Progenitor cell of endocrine pancreas (in vitro differentiated cells): ENCODE measurements at places on chromosomes 11 and 22. TPM values are rescaled to one million over a fixed set of nuclear protein-coding genes. Genes with fewer than 3 reads are reported as not detected.

PLAAT4 gene
- total RNA-seq, result 0.42 TPM in 1 of 2 replicates, not detected in the other

OR6T1 gene
- total RNA-seq, result not detected in 2 replicates

CYP2D6 gene
- 8.0 and 10.3 TPM in 2 replicates for total RNA-seq

TRPT1 gene
- 52.0 and 53.9 TPM in 2 replicates for total RNA-seq

KRTAP5-11 gene
- not detected in 2 replicates for total RNA-seq

DNA sequence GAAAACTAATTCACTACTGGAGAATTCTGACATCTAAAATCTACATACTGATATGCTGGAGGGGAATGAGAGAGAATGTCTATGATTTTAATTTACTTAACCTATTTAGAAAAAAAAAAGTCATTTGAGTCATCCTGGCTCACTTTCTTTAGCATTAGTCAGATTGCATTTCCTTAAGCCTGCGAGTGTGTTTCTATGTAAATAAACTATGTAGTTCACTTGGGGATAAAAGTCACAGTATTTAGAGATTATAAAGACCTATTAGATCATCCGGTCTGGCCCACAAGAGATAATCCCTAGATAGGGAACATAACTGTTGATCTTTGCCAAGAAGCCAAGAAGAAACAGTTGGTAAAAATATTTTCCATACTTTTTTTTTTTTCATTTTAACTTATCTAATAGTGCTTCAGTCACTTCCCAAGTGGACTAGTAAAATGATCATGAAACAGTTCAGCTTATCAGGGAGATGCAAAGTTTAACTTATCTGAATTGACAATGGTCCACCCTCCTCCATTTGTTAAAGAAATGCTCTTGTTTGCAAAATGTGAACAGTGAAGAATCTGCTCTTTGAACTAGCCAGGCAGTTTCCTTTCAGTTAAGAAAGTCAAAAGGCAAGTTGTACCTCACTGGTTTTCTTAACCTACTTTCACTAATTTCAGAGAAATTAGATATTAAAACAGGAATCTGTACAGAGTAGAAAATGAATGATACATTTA lies 21.2 kb upstream of the BLID start:
- no peak overlapping the region for H3K27ac ChIP-seq
- no peak overlapping the region for H3K4me3 ChIP-seq
- DNase-seq, result no peak
- no peaks in the 10 kb centered on the region for H3K27me3 ChIP-seq
- H3K4me1 ChIP-seq, result peaks cover 32% of the 10 kb centered on the region
- no peaks in the 10 kb centered on the region for H3K36me3 ChIP-seq

GRCh38 chr11:32318071-32319055 lies 117.0 kb downstream of the WT1 start:
- H3K36me3 ChIP-seq, result no peaks in the 10 kb centered on the region
- no peaks in the 10 kb centered on the region for H3K4me1 ChIP-seq
- H3K4me3 ChIP-seq, result no peak overlapping the region

GRCh38 chr11:35937700-35938099 lies 6.2 kb upstream of the LDLRAD3 start:
- peaks cover 15% of the 10 kb centered on the region for H3K27me3 ChIP-seq
- H3K4me1 ChIP-seq, result peaks cover 4% of the 10 kb centered on the region
- H3K27ac ChIP-seq, result peak overlapping the region; percentile 78
- no peak overlapping the region for H3K4me3 ChIP-seq
- no peak for DNase-seq

DNA sequence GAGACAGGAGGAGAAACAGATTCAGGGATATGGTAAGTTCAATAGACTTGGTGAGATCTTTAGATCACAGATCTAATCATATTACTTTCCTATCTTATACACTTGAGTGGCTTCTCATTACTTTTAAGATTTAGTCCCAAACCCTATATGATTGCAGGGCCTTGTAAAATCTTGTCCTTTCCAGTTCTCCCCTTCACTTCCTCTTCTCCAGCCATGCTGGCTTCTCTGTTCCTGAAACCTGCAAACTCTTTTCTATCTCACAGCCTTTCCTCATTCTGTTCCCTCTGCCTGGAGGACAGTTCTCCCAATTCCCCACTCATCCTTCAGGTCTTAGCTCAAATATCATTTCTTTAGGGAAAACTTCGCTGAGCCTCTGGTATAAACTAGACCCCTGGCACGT lies 65.9 kb upstream of the BIRC3 start:
- H3K27me3 ChIP-seq, result no peaks in the 10 kb centered on the region
- peaks cover 19% of the 10 kb centered on the region for H3K4me1 ChIP-seq
- DNase-seq, result no peak
- H3K36me3 ChIP-seq, result no peaks in the 10 kb centered on the region

- H3K4me1 ChIP-seq, result peaks cover 4% of the 10 kb centered on the region
- no peaks in the 10 kb centered on the region for H3K27me3 ChIP-seq
- no peak overlapping the region for H3K4me3 ChIP-seq
- no peak overlapping the region for H3K27ac ChIP-seq
- no peak for DNase-seq
- peaks cover 8% of the 10 kb centered on the region for H3K36me3 ChIP-seq
Measured at GRCh38 chr11:1499261-1499890, 12.8 kb upstream of the MOB2 start.

DNA sequence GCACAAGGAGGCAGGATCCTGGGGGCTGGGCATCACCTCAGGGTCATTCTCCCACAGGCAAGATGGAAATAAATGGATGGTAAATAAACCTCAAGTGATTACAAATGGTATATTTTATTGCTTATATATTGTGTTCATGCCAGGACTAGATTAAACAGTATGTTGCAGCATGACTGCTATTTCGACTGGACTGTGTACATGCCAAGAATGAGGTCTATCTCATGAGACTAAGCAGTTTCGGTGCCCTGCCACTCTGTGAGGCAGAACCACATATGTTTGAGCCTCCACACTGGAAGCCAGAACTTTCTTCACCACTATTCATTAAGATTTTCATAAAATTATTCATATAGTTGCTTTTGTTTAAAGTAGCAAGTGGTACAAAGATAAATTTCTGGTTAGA lies 140.2 kb downstream of the DDX10 start:
- peaks cover 5% of the 10 kb centered on the region for H3K4me1 ChIP-seq
- no peak overlapping the region for H3K4me3 ChIP-seq
- no peak overlapping the region for H3K27ac ChIP-seq
- no peaks in the 10 kb centered on the region for H3K36me3 ChIP-seq
- DNase-seq, result no peak

DNA sequence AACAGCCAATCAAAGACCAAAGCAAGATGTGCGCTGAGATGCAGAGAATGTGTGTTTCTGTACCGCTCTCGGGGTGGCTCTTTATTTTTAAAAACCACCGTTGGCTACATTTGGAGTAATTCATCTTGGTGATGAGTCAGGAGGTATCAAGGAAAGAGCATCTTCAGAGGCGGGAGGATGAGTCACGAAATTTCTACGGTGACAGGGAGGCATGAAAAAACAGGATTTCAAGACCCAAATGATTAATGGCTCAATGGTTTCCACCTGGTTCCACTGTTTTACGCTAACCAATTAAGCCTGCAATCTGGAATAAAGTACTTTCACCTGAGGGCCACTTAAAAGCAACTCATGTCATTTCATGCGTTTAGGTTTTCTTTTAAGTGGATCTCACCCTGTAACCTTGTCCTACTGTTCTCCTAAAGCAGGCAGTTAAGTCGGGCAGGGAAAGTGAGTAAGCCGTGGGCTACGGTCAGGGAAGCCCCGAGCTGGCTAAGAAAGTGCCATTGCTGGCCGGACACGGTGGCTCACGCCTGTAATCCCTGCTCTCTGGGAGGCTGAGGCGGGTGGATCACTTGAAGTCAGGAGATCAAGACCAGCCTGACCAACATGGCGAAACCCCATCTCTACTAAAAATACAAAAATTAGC lies 74.6 kb downstream of the CELSR1 start:
- no peak for DNase-seq
- H3K36me3 ChIP-seq, result peaks cover 17% of the 10 kb centered on the region
- peaks cover 4% of the 10 kb centered on the region for H3K27me3 ChIP-seq
- no peak overlapping the region for H3K27ac ChIP-seq
- no peak overlapping the region for H3K4me3 ChIP-seq

- H3K36me3 ChIP-seq, result no peaks in the 10 kb centered on the region
- no peak overlapping the region for H3K4me3 ChIP-seq
- no peaks in the 10 kb centered on the region for H3K4me1 ChIP-seq
- H3K27ac ChIP-seq, result no peak overlapping the region
Measured at GRCh38 chr11:83292709-83293456, 6.7 kb upstream of the CCDC90B start.

DNA sequence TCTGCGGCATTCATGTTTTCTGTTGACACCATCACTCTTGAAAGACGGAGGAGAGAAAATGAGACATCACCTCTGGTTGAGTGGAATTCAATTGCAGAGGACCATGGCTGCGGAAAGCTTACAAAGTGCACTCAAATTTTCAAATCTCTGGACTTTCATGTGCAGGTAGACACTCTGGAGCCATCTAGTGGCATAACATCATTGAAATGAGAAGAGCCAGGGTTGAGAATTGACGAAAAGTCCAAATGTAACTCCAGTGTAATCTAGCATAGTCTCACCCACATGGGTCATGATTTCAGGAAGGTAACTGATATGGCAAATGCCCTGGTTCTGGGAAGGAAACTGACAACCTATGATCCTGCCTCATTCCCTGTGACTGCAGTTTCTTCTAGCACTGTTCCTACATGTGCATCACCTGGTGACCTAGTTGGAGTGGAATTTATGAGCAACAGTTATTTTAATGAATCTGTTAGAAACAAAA lies 687.8 kb downstream of the KCNA4 start:
- H3K27ac ChIP-seq, result no peak overlapping the region
- peaks cover 26% of the 10 kb centered on the region for H3K4me1 ChIP-seq
- H3K4me3 ChIP-seq, result no peak overlapping the region

GRCh38 chr11:97092823-97093222 lies 703.0 kb downstream of the JRKL start:
- H3K27me3 ChIP-seq, result peaks cover 14% of the 10 kb centered on the region
- no peak overlapping the region for H3K27ac ChIP-seq
- H3K4me3 ChIP-seq, result no peak overlapping the region
- H3K36me3 ChIP-seq, result no peaks in the 10 kb centered on the region
- DNase-seq, result no peak

GRCh38 chr22:46288846-46289243 lies 7.8 kb upstream of the GTSE1 start:
- no peak overlapping the region for H3K4me3 ChIP-seq
- no peaks in the 10 kb centered on the region for H3K4me1 ChIP-seq
- no peak overlapping the region for H3K27ac ChIP-seq
- DNase-seq, result no peak

- H3K4me3 ChIP-seq, result no peak overlapping the region
- peaks cover 2% of the 10 kb centered on the region for H3K4me1 ChIP-seq
- H3K27me3 ChIP-seq, result no peaks in the 10 kb centered on the region
- H3K36me3 ChIP-seq, result peaks cover 14% of the 10 kb centered on the region
- DNase-seq, result no peak
- no peak overlapping the region for H3K27ac ChIP-seq
Measured at GRCh38 chr11:95863486-95864140, 60.3 kb downstream of the MTMR2 start.

DNA sequence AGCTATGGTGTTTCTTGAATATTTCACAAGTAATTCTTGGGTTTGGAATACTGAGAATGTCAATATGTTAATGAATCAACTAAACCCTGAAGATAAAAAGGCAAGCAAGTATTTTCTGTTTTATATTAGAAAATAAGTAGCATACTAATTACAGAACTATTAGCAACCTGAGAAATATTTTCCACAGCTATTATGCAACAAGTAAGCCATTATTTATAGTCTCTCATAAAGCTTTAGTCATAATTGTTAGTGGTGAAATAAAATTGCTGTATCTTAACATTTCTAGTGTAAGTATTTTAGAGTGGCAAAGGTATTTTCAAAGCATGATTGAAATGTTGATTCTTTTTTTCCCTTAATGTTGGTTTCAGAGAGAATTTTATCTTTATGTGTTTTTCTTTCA lies 53.3 kb downstream of the FAR1 start:
- no peak for DNase-seq
- H3K4me3 ChIP-seq, result no peak overlapping the region
- peaks cover 19% of the 10 kb centered on the region for H3K36me3 ChIP-seq
- H3K27ac ChIP-seq, result no peak overlapping the region
- no peaks in the 10 kb centered on the region for H3K27me3 ChIP-seq

DNA sequence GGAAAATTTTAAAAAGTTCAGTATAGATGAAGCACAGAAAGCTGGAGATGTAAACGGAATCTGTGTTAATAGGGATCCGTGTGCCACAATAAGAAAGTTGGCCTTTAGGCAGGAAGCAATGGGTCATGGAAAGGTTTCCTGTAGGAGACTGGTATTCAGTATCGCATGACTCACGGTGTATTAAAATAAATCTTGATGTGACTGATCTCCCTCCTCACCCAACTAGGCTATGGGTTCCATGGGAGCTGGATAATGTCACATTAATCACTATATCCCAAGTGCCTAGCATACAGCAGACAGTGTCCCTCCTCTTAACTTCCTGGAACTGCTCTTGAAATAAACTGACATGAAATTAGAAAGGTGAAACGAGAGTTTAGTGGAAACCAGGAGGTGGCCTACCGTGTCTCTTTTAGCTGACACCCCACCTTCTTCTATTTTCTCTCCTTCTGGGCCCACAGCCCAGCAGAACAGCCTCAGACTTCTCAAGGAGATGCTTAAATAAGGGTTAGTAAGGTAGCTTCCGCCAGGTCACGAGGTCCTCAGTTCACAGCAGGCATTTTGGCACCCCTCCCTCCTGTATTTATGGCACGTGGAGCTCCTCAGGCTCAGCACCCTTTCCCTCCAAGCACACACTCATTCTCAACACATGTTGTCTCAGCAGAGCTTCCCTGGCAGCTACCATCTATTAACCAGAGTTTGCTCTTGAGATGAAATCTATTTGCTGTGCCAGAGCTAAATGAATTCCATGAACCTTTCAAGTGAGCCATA lies 118.8 kb downstream of the NXPE2 start:
- H3K36me3 ChIP-seq, result no peaks in the 10 kb centered on the region
- no peak overlapping the region for H3K27ac ChIP-seq
- H3K4me1 ChIP-seq, result no peaks in the 10 kb centered on the region
- no peak overlapping the region for H3K4me3 ChIP-seq

DNA sequence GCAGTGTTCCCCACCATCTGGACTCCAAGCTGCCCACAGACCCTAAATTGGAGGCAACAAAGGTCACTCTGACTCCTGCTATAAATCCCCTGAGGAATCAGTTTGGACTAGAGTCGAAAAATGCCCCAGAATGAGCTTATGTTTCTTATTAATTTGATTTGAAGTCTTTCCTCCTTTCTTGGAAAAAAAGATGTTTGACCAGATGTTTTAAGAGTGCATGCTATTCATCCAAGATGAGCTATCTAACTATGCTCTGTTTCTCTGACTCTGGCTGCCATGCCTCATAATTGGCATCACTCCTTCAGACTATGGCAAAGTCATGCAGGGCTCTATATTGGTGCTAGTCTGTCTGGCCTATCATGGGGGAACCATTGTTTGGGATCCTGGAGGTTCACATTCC lies 174.0 kb downstream of the SPON1 start:
- no peak overlapping the region for H3K27ac ChIP-seq
- H3K4me1 ChIP-seq, result no peaks in the 10 kb centered on the region
- H3K4me3 ChIP-seq, result no peak overlapping the region
- H3K36me3 ChIP-seq, result no peaks in the 10 kb centered on the region
- no peak for DNase-seq

- H3K27me3 ChIP-seq, result no peaks in the 10 kb centered on the region
- no peaks in the 10 kb centered on the region for H3K4me1 ChIP-seq
- no peak overlapping the region for H3K4me3 ChIP-seq
Measured at GRCh38 chr22:50045211-50046018, 12.7 kb downstream of the TTLL8 start.

GRCh38 chr22:25869771-25870170 lies 127.8 kb downstream of the MYO18B start:
- no peak overlapping the region for H3K27ac ChIP-seq
- H3K36me3 ChIP-seq, result no peaks in the 10 kb centered on the region
- H3K27me3 ChIP-seq, result no peaks in the 10 kb centered on the region
- H3K4me3 ChIP-seq, result no peak overlapping the region
- H3K4me1 ChIP-seq, result no peaks in the 10 kb centered on the region
